ENCODE measurements at places on chromosomes 2 and 18.

- ATAC-seq: no peak
These were observed 6.4 kb upstream of the SMAD7 start for GRCh38 chr18:48957136-48957535.

DNA sequence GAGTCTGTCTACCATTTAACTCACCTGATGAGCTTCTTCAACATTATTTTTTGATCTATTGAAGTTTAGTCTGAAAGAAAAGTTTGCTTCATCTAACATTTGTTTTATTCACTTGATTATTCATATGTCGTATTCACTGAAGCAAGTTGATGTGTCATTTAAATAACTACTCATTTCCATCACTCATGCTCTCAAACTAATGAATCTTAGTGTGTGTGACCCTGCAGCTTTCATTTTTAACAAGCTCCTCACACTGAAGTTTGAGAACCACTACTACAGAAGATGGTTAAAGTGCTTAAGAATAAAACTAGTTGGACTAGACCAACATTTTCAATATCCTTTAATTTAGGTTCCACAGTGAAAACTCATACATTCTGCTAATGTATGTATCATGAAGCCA, 1.8 kb upstream of the ABI2 start:
- no peak for ATAC-seq

DNA sequence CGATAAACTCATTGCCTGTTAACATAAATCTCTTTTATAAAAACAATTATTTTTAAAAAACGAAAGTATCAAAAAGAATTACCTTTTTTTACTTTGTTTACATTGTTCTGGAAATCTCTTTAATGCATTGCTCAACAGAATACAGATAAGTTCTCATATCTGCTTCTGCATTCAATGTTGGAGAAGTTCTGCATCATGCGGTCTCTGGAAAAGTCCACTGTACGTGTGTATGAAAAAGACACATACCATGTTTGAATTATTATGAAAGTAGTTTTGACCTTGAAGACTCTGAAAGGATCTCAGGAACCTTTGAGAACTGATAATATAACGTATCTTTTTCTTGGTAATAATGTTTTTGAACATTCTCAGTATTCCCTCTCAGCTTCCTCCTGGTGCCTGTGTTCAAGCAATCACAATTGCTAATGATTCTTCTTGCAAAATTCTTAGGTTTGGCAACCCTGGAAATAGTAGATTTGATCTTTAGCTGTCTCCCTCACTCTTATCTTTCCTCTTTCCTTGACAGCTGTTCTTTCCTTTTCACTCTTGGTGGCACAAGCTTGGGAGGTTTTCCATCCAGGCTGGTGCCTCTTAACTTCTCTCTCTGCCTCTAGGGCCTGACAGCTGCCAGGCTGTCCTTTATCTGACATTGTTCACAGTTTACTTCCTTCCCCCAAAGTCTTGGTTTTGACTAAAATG, 12.4 kb upstream of the IL1R1 start:
- ATAC-seq: no peak

GRCh38 chr2:218149848-218150440, 16.8 kb downstream of the CXCR1 start:
- ATAC-seq: no peak

- no peak for ATAC-seq
These were observed 8.9 kb downstream of the HAAO start for GRCh38 chr2:42783511-42783910.

- ATAC-seq: peak; percentile 84
These were observed 7.5 kb upstream of the BCL11A start for GRCh38 chr2:60560734-60561644.

- ATAC-seq: peak; percentile 62
These were observed 1.1 kb upstream of the FARP2 start for GRCh38 chr2:241354668-241355658.

- ATAC-seq: no peak
These were observed 9.2 kb downstream of the HS6ST1 start for GRCh38 chr2:128309280-128310093.

DNA sequence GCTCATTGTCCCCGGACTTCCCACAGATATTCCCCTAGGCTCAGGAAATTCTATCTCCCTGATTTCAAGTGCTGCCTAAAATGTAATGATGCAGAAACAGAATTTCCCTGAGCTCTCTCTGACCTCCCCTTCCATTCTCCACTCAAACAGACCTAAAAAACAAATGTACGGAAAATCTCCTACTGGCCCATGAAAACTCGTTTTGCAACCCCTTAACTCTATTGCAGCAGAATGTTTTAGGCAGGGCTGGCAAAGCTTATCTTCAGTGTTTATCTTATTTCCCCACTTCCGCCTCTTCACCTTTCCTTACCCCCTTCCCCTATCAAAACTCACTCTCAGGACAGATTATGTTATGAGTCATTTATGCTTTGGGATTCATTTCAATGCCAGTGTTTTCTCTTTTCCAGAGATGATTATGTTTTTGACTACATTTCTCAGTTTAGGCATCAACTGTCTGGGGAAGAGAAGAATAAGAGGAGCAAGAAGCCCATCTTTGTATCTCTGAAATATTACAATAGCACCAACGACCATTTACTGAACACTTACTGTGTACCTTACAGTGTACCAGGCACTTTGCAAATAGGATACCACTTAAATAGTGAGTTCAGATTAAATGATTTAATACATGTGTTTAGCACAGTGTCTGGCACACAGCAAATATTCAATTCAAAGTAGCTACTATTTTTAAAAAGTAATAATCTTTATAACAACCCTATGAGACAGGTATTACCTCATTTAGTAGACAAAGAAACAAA, 53.9 kb upstream of the STPG4 start:
- ATAC-seq: peak; percentile 36

DNA sequence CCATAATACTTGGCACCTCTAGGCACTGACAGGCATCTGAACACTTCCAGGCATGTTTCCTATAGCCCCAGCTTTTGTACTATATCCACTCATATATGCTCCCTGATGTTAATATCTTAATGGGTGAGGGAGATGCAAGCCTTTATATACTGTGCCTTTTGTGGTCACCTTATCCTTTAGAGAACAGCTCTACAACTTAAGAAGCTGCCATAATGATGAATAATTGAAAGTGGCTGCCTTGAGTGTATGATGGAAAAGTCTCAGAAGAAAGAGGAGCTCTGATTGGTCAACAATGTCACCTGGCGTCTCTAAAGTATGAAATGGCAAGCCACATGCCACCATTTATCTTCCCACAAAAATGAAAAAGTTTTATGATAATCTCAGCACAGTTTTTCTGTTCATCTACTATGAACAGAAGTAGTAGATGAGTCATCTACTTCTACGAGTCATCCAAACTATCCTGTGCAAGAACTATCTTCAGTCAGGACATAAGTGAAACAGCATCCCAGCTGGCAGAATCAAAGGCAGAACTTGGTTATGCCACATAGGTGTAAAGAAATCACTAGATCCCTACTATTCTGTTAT, 997.9 kb upstream of the CELF4 start:
- no peak for ATAC-seq

DNA sequence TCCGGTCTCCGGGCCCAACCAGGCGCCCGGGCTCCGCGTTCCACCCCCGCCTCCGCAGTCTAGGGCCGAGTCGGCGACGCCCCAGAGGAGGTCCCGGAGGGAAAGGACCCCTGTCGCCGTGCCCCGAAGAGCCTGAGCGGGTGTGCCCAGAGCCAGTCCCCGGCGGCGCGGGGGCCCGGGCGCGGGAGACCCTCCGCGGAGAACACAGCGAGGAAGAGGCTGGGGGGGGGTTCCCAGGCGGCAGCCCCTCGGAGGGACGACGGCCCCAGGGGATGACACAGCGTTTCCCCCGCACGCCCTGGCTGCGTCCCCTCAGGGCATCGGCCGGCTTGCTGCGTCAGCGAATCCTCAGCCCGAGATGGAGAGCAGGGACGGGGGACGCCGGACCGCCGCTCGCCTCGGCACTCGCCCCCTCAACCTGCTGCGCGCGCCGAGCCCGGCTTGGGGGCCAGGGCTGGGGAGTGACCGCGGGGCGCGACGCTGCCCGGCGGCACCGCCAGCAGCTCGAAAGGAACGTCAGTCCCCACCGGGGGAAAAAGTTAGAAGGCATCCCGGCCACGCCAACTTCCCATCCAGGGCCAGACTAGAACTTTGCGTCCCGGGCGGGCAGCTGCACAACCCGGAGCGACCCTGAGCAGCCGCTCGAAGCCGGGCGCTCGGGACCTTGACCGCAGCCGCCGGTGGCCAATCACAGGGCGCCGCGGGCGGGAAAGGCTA, 711 bp downstream of the SFXN5 start:
- ATAC-seq: peak; percentile 43

DNA sequence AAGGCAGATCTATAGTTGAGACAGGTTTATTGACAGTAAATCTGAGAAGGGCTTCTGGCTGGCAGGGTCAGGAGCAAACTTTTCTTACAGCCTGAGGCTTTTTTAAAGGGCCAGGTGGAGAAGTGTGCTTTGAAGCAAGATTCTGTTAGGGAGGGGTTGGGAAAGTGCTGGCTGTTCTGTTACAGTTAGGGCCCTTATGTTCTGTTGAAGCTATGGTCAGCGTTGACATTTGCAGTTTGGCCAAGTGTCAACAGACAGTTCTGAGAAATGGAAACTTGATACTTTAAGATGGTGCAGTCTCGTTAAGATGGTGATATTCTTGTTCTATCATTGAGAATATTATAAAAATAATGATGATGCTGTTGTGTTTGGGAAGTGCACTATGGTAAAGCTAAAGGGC, 154.2 kb downstream of the RDH14 start:
- ATAC-seq: no peak

DNA sequence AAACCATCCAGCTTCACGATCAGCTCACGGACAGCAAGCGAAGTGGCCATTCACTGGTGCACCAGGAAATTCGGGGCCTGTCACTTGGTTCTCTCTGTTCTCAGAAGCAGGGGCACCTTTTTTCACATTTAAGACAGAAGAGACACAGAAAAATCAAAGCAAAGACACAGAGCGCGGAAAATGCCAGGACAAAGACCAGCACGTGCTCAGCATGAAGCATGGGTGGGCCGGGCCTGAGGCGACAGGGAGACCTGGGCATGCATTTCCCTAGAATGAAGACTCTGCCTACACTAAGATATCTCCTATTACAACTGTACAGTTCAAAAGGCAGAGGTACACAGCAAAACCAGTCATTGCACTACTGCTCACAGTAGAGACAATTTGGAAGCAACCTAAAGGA, 117.4 kb upstream of the ID2 start:
- ATAC-seq: no peak

GRCh38 chr18:52220062-52220591, 119.9 kb upstream of the DCC start:
- no peak for ATAC-seq

DNA sequence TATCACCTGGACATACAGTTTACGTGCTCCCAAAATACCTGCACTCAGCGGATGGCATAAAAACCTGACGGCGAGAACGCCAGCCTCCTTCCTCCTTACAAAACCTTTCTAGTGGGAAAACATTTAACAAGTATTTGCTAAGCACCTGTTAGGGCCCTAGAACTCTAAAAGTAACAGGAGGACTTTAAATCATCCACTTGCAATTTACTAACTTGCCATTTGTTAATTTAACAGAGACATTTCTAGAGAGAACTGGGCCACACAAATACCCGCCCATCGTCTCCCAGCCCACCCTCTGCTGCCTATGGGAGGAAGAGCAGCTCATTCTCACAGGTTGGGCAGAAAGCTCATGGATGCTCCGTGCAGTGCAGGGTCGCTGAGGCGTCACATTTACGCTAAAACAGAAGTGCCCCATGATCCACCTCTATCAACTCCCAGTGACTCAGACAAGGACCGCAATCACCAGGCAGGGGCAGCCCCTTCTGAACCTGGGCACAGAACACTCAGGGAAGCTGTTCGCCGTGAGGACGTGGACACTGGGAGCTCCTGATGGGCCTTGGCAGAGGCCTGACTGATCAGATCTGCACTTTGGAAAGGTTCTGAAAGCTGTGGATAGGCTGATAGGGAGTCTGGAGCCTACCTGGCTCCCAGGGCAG, 106.9 kb downstream of the HDAC4 start:
- ATAC-seq: no peak

DNA sequence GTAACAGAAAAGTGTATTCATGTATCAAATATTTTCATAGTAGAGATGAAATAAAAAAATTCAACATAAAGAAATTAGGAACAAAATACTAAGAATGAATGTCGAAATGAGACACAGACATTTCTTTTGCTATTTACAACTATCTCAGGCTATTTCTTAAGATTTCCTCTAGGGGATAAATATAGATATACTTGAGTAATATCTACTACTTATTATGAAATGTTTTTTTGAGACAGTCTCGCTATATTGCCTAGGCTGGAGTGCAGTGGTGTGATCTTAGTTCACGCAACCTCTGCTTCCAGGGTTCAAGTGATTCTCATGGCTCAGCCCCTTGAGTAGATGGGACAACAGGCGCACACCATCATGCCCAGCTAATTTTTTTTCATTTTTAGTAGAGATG, 326.1 kb downstream of the RNF144A start:
- ATAC-seq: no peak

DNA sequence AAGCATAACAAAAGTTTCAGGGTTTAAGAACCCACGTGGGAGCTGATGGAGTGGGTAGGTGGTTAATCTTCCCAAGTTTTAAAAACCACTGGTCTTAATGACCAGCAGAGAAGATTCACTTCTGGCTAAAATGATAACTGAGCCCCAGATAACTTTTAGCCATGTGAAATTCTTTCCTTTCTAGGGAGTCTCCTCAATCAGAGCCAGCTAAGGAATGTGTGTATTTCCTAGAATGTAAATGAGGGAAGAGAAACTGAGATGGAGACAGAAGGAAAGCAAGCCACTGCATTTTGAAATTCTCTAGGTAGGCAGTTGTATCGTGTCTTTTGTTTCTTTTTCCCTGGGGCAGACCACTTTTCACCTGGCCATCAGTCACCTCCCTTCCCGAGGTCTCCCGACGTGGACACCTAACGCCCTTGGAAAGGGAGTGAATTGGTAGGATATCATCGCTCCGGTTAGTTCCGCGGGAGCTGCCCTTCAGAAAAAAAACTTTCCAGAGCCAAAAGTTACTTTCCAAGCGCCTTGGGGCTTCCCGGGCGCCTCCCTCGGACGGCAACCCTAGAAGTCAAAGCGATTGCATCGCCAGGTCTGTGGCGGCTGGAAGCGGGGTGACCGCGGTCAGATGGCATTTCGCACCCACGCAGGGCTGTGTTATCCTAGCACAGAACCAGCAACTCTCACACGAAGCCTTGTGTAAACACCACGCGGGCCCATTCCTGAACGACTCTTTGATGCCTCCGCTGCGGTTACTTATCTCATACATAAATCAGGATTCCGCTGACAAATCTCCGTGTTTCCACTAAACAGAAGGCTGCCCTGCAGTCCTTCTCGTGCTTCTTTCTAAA, 1.3 kb downstream of the COLEC12 start:
- ATAC-seq: peak; percentile 68

- ATAC-seq: no peak
These were observed 2.2 kb downstream of the ABI2 start for GRCh38 chr2:203330434-203330833.

DNA sequence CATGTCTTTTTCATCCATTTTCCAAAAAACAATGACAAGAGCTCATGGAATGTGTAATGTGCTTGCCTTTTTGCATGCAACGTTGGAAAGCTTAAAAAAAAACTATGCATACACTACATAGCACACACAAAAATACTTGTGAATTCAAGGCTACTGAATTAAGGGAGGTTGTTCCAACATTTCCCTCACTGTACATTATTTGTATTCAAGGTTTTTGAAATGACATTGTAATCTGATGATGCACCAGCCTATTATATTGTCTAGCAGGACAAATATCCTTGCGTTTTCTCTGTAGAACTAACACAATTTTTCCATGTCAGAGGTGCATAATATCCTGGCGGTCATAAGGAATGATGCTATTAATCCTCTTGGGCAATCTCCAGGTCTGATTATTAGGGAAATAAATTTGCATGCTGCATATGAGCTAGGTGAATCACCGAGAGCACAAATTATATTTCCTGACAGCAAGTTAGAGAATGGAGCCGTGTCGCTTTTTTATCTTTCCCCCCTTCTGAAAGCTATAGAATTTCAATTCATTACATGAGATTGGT, 836.9 kb upstream of the FANCL start:
- ATAC-seq: no peak

Data from SK-N-SH treated with all-trans-retinoic acid at 6 μM for 48 hours (cell line).